GF-D8 (cell line): ENCODE measurements at places on chromosomes 3 and 15.

- no peak for DNase-seq
These were observed 27.1 kb upstream of the TBL1XR1 start for GRCh38 chr3:177224414-177224813.

GRCh38 chr15:57537072-57537471 is 54.6 kb upstream of the MYZAP start:
- no peak for DNase-seq

DNA sequence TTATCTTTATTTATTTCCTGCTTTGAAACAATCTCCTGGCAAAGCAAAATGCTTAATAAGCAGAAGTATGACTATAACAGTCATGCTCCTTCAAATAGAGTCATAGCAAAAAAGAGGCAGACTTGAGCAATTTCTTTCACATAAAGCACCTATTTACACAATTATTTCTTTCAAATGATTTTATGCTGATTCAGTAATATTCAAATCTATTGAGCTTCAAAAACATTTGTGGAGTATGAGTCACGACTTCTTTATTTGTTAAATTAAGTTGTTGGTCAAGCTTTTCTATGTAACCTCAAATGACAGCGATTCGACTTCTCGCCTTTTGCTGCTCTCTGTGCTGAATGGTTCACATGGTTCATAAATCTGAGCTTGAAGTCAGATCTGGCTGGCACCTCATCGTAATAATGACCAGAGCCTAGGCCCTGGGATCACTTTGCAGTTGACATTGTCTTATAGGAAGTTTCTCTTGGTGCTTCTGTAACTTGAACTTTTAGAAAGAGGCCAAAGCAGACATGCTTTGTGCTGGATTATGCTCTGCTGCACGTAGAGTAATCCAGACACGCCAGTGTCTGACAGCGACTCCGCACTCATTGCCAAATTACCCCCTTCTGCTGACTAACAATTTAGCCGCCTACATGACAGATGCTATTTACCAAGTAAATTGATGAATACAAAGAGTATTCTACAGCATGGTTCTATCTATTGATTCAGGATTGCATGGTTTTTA is 139.0 kb downstream of the MCTP2 start:
- no peak for DNase-seq

- DNase-seq = no peak
These were observed 566.3 kb downstream of the AGBL1 start for GRCh38 chr15:86645925-86646500.

GRCh38 chr3:40187945-40188344 is 121.6 kb upstream of the EIF1B start:
- DNase-seq = no peak
